ENCODE measurements at places on chromosomes 7 and 10.

DNA sequence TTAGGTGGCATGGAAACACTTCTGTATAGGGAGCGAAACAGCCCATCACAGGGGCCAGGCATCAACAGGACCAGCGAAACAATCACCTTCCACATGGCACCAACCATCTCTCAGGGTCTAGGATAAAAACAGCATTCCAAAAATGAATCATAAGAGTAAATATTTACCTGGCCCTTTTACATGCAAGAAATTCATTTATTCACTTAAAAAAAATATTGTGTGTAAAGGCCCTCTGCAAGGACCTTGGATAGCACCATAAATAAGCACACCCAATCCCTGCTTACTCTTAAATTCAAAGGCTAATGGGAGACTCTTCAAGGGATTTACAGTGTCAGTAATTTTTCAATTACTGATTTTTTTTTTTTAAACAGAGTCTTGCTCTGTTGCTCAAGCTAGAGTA is 25.4 kb downstream of the CPVL start:
- DNase-seq, result no peak

DNA sequence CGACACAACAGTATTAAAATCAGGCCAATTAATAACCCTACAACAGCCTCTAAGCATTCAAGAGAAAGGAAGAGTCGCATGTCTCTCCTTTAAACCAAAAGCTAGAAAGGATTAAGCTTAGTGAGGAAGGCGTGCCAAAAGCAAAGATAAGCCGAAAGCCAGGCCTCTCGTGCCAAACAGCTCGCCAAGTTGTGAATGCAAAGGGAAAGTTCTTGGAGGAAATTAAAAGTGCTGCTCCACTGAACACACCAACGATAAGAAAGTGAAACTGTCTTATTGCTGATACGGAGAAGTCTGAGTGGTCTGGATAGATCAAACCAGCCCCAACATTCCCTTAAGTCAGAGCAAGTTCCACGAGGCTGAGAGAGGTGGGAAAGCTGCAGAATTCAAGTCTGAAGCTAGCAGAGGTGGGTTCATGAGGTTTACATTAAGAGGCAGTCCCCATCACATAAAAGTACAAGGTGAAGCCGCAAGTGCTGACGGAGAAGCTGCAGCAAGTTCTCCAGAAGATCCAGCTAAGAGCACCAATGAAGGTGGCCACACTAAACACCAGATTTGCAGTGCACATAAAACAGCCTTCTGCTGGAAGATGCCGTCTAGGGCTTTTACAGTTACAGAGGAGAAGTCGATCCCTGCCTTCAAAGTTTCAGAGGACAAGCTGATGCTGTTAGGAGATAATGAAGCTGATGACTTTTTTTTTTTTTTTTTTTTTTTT is 194.8 kb downstream of the MAD1L1 start:
- no peak for DNase-seq

DNA sequence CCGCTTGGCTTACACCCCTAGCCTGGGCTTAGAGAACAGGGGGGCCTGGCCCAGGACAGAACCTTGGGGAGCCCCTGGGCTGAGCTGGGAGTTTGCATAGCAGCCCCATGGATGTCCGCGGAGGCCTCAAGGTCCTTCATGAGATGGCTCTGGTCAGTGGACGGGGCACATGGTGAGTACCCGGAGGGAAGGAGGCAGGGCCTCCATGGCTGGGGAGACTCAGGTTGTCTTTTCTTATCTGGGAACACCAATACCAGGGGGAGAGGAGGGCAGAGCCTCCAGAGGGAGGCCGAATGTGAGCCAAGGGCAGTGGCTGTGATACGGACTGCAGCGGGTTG is 64.8 kb downstream of the GLRX3 start:
- DNase-seq, result no peak

DNA sequence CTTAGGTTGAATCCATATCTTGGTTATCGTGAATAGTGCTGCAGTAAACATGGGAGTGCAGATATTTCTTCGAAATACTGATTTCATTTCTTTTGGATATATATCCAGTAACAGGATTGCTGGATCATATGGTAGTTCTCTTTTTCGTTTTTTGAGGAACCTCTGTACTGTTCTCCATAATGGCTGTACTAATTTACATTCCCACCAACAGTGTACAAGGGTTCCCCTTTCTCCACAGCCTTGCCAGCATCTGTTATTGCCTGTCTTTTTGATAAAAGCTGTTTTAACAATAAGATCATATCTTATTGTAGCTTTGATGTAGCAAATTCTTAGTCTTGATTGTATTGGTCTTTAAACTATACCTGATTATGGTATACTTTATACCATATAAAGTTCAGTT is 45.3 kb downstream of the ZNRF2 start:
- no peak for DNase-seq

GRCh38 chr7:9711259-9711918 is 1262.3 kb upstream of the PHF14 start:
- DNase-seq, result no peak

DNA sequence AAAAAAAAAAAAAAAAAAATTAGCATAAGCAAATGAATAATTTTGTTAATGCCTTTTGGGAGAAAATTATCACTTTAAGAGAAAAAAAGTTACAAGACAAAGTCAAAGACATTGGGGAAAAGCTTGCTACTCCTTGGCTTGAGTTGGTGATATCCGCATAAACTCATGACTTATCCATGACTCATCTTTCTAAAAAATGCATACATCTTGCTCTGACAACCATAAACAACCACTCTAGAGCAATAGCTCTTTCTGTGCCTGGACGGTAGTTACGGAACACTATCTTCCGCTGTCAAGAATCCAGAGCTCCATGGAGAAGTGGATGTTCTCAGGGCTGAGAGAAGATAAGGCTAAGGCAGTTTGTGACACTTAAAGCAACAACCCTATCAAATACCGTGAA is 281.1 kb upstream of the PFKP start:
- DNase-seq, result no peak

- no peak for DNase-seq
Observed at GRCh38 chr7:139854803-139855497, 25.9 kb downstream of the TBXAS1 start.

DNA sequence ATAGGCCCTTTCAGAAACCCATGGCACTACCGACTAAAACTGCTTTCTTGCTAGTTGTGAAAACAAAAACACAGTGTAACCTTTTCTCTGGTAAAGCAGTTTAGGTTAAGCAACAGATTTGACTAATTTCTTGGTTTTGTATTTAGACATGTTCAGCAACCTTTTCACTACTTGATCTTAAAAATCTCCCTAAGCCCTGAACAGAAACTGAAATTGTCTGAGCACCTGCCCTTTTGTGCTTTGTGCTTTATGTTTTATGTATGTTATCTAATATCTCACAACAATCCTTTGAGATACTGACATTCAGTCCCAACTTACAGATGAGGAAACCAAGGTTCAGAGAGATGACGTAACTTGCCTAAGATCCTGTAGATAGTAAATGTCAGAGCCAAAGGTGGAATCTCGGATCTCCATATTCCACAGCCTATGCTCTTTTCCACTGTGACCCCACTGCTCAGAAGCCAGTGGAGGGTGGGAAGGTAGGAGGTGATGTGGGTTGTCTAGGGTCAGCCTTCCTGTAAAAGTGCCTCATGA is 146.6 kb downstream of the LCOR start:
- DNase-seq, result no peak

GRCh38 chr7:123432601-123433000 is 101.8 kb downstream of the IQUB start:
- DNase-seq, result no peak

- DNase-seq, result no peak
Observed at GRCh38 chr7:30968747-30969603, 5.2 kb downstream of the GHRHR start.

GRCh38 chr10:35577926-35578617 is 27.1 kb upstream of the GJD4 start:
- DNase-seq, result no peak

DNA sequence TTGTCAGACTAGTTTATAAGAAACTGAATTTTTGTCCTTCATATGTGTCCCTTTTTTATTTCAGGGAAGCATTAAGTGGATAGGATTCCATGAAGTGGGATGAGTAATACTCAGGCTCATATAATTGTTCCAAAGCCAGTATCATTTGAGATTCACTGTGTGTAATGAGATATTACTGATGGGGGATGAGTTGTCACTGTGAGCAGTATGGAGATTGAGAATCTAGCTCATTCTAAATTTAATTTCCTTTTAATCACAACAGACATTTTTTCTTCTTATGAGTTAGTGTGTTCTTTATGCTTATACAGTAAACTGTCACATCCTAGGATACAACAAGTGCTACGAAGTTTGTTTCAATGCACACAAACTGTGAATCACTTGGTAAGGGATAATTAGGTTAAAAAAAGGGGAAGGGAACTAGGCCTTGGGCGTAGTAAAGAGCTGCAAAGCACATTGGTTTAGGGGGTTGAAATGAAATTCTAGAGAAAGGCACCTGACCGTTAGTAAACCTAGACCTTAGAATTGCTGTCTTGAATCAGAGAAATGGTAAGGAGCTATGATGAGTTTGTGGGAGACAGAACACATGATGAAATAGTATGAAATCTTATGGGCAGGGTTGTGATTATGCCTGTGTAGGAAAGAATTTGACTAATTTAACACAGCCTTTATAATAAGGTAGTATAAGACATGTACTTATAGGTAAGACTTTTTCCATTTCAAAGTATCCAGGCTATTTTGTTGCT is 153.4 kb downstream of the MLLT10 start:
- DNase-seq, result no peak

- no peak for DNase-seq
Observed at GRCh38 chr7:23075571-23075970, 30.0 kb upstream of the KLHL7 start.

- DNase-seq, result no peak
Observed at GRCh38 chr7:139106959-139107358, 2.6 kb downstream of the ZC3HAV1 start.

- DNase-seq, result no peak
Observed at GRCh38 chr10:87589645-87590051, 70.0 kb upstream of the PAPSS2 start.

DNA sequence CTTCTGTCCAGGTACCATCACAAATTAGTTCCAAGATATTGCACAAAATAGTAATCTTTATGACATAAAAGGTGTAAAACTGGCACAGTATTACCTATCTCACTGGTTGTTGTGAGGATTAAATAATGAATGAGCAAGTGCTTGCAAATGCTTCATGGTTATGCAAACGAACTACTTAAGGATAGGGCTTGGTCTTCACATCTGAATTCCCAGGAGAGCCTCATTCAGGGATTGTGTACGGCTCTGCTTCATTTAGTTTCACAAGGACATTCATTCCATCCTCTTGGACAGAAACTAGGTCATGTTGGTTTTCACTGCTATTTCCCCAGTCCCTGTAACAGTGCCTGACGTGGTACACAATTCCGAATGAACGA is 12.1 kb downstream of the ABCA13 start:
- no peak for DNase-seq

- DNase-seq, result no peak
Observed at GRCh38 chr7:134522601-134523000, 4.8 kb upstream of the AKR1B10 start.

GRCh38 chr10:117461766-117462423 is 80.7 kb upstream of the EMX2 start:
- no peak for DNase-seq

- DNase-seq, result no peak
Observed at GRCh38 chr7:35280902-35281301, 27.0 kb upstream of the TBX20 start.

DNA sequence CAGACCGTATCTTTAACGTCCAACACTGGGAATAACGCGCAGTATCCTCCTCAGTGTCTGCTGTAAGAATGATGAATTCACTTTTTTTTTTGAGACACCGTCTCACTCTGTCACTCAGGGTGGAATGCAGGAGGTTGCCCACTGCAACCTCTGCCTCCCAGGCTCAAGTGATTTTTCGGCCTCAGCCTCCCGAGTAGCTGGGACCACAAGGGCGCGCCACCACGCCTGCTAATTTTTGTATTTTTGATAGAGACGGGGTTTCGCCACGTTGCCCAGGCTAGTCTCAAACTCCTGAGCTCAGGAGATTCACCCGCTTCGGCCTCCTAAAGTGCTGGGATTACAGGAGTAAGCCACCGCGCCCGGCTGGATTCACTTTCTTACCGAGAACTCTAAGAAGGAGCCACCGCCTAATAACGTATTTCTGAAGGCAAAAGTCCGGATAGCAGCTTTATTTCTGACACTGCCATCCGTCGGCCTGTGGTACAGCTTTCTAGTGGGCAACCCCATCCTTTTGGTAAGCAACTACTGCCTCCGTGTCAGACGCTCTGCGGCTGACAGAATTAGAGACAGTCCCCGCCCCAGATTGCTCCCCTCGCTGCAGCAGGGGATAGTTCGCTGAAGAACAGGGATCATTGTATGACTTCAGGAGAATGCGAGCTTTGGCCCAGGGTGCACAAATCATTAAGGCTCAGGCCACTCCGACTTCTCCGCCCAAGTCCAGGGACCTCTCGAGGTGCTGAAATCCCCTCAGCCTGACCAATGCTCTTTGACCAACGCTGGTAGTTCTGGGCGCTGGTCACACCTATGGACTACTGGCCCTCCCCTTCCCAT is 662 bp downstream of the POLR3A start:
- DNase-seq, result no peak

GRCh38 chr7:57404343-57404966 is 45.5 kb upstream of the ZNF716 start:
- peak; percentile 74 for DNase-seq

DNA sequence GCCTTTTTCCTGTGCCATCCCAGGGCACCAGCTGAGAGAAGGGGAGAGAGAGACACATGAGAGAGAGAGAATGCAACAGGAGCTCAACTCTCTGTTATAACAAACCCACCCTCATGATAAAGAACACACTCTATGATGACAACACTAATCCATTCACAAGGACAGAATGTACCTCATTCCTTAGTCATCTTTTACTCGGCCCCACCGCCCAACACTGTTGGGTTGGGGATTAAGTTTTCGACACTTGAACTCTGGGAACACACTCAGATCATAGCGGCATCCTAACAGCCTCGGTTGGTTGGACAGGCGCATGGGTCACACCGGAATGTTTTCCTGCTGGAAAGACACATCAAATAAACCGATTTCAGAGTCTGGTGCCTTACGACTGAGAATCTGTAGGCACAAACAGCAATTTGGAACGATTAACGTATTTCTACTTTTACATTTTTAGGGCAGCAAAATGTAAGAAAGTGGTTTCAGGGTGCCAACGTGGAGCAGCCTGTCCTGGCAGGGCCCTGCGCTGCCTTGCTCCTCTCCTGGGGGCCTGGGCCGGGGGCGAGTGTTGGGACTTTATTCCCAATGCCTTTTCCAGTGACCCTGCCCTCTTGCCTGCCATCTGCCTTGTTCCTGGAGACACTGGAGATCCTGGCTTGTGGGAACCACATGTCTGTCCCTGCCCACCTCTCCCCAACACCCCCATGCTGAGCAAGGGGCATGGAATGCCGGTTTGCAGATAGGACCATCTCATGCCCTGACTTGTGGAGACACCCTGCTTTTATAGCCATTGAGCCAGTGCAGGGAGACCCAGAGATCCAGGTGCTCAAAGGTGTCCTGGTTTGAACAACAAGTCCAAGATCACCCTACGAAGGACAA is 287.0 kb downstream of the TCERG1L start:
- no peak for DNase-seq

- DNase-seq, result no peak
Observed at GRCh38 chr7:55086413-55087201, 67.8 kb downstream of the EGFR start.

Measured in NCI-H1105 treated with DMSO at 0.1 percent for 48 hours (cell line).